ENCODE measurements at places on chromosomes 13 and 19.
A peak's percentile ranks its signal among the peaks of the same experiment; 100 is the strongest.

GRCh38 chr13:52454459-52454819 is 839 bp upstream of the CKAP2 start:
- DNase-seq = no peak

GRCh38 chr13:111399776-111400538 is 79.5 kb downstream of the TEX29 start:
- no peak for DNase-seq

- no peak for DNase-seq
Measured at GRCh38 chr13:99966064-99966805, 5.3 kb downstream of the ZIC5 start.

DNA sequence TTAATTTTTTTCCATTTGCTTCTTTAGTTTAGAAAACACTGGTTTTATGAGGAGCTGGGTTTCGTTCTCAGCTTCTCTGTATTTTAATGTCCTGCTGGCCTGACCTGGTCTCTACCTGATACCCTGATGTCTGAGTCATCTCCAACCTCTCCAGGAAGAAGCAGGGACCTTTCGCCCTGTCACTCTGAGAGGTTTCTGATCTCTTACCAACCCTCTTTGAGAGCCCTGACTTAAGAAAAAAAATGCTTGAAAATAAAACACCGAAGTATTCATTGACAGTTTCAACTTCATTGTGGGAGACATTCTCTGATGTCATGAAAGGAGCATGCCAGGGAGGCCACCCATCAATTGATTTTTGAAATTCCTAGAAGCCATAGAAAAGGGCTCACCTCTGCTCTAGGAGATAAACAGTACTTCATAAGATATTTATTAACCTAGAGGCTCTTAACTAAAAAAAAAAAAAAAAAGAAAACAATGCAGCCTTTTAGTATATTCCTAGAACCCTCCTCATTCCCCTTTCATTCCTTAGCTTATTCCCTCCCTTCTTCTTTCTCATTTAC is 234.8 kb downstream of the ENOX1 start:
- DNase-seq = no peak

DNA sequence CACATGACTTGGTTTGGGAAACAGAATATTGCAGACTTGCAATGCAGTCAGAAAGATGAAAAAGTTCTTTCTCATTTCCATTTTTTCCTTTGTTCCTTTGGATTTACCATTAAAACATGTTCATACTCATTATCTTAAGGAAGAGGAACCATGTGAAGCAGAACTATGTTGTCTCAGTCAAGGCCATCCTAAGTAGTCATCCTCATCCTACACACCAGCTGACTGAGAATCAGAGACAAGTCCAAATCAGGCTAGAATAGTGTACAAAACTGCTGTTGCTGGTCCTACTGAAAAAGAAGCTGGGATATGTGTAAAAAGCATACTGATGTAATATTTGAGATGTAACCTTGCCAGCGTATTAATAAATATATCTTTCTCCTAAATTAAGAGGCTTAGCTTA is 433.4 kb downstream of the SLITRK5 start:
- no peak for DNase-seq

GRCh38 chr19:16198370-16198651 is 600 bp downstream of the AP1M1 start:
- no peak for DNase-seq

GRCh38 chr19:35135389-35135909 is 590 bp upstream of the LGI4 start:
- peak; percentile 93 for DNase-seq

GRCh38 chr13:46913757-46914156 is 16.9 kb upstream of the HTR2A start:
- DNase-seq = no peak

GRCh38 chr13:33182729-33183128 is 102.8 kb downstream of the STARD13 start:
- DNase-seq = no peak

- DNase-seq = peak; percentile 5
Measured at GRCh38 chr13:82501834-82502233, 1380.4 kb downstream of the SLITRK1 start.

DNA sequence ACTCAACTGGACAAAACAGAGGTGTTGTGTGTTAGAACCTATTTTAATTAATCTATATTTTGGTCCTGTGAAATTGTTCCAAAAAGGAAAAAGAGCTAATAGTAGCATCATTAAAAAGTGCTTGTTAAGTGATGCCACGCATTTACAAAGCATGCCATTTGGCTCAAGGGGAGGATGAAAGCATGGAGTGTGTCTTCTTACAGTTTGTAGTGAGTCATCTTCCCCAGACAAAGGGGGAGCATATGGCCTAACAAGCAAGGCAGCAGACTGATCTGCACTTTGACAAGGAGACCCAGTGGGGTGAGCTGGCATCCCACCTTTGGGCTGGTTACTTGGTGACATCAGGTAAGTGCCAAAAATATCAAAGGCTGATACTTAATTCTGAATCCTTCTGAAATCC is 297.0 kb downstream of the FGF9 start:
- no peak for DNase-seq

GRCh38 chr13:107370015-107370785 is 802.3 kb upstream of the ARGLU1 start:
- no peak for DNase-seq

- no peak for DNase-seq
Measured at GRCh38 chr19:45440873-45441654, 17.3 kb upstream of the ERCC1 start.

DNA sequence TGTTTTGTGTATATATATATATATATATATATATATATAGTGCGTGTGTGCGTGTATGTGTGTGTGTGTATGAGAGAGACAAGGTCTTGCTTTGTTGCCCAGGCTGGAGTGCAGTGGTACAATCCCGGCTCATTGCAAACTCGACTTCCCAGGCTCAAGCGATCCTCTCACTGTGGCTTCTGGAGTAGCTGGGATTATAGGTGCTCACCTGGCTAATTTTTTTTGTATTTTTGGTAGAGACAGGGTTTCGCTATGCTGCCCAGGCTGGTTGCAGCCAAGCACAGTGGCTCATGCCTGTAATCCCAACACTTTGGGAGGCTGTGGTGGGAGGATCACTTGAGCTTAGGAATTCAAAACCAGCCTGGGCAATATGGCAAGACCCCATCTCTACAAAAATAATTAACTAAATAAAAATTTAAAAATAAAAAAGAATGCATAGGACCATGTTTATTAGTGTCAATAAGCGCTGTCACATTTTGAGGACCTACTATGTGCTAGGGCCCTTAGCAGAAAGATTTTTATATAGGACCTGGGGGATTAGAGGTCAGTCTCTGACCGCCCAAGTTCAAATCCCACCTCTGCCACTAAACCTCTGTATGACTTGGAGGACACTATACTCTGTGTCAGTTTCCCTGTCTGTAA is 1.8 kb downstream of the PVR start:
- DNase-seq = no peak

GRCh38 chr13:82627183-82627582 is 1255.1 kb downstream of the SLITRK1 start:
- no peak for DNase-seq

DNA sequence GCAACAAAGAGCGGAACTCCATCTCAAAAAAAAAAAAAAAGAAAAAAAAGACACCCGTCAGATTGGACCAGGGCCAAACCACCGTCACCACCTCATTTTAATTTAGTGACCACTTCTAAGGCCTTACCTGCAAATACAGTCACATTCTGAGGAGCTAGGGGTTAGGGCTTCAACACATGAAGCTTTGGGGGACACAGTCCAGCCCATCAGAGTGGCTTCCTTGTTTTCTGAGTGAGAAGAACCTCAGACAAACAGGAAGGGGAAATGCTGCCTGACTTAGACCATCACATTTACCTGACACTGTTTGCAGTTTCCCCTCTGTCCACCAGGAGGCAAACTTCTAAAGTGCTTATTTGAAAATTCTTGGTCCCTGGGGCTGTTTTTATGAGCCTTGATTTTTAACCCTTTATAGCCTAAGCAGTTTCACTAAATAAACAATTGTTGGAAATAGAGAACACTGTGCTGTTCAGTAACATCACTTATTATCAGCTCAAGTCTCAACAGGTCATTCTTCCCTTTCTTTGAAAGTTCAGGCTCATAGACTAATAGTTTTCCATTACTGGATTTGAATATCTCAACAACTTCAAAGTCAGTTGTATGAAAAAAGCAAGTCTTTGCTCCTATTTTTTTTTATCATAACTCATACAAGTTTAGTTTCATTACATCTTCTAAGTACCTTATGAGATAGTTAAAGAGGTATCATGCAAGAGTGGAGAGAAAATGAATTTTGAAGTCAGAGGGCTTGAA is 74.9 kb upstream of the WASF3 start:
- DNase-seq = peak; percentile 75

DNA sequence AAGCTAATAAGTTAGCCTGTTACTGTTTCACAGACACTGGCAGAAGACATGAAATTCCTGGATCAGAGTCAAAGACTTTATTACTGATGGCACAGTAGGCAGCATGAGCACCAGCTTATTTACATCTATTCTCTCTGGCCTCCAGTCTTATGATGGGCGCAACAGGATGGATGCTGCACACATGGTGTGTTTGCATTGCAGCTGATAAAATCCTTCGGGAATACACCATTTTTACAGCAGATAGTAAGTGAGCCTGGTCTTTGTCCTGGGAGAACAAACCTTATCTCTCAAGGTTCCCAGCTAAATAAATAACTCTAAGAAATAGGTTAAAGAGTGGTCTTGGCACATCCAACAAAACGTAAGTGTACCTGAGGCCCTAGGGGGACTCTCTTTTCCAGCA is 16.0 kb downstream of the EPSTI1 start:
- no peak for DNase-seq

GRCh38 chr13:51820016-51820597 is 16.1 kb upstream of the DHRS12 start:
- DNase-seq = no peak

GRCh38 chr19:45630463-45630862 is 8.7 kb downstream of the EML2 start:
- DNase-seq = peak; percentile 86

GRCh38 chr13:44157606-44158005 is 216.0 kb upstream of the SERP2 start:
- no peak for DNase-seq

DNA sequence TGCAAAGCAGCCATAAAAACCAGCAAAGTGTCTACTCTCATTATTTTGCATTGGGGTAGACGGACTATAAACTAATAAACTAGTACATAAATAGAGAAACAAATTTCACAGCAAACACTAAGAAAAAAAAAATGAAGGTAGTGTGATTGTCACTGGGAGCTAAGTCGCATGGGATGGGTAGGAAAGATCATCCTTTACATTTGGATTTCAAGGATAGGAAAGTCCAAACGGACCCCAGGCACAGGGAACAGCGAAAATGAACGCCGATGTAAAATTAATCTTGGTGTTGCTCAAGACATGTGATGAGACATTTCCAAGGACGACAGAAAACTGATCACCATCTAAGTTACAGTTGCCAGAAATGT is 690 bp upstream of the SGTA start:
- DNase-seq = no peak

DNA sequence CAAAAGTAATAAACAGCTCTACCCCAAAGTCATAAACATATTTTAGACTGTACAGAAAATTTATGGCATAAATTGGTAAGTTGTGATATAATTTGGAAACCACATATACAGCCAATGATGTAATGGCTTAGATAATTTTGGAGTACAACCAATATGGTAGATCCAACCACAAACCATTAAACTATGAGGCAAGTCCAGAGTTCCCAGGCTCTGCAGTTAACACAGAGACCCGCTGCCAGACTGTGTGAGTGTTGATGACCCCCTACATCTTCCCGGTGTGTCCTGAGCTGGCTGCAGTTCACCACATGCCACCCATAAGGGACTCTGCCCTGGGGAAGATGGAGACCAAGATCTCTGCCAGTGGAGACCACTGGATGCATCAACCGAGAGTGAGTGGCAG is 9.9 kb upstream of the SERPINE3 start:
- no peak for DNase-seq

DNA sequence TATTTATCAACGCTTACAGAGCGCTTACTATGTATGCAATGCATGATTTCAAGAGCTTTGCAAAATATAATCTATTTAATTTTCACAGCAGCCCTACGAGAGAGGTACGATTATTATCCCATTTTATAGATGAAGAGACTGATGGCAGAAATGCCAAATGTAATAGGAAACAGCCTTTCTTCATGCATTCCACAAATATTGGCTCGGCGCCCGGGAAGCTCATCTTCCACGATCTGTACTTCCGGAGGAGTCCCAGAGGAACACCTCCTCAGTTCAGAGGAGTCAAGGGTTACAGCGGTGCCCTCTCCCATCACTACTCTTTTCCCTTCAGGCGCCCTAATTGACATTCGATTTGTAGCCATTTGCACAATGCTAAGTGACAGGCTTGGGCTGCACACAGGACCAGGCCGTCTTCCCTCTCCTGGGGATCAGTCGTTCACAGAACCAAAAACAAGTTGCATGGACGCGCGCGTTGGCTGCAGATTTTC is 1.1 kb upstream of the ARHGAP35 start:
- peak; percentile 84 for DNase-seq

DNA sequence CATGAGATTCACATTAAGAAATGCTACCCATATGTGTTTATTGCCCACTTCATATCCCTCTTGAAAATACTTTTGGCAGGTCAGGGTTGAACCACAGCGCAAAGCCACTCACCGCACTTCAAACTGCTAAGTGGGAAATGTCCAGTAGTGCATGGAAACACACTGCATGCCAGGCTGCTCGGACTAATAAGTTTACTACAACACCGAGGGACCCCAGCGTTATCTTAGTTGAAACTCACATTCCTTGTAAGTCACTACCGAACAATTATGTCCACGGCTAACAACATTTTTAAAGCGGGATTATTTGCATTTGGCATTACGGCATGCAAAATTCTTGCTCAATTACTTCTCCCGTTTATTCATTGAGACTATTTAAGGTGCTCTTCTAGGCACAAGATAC is 4.0 kb downstream of the BRD4 start:
- no peak for DNase-seq

GRCh38 chr19:15292847-15293582 is 39.3 kb downstream of the BRD4 start:
- DNase-seq = peak; percentile 64

DNA sequence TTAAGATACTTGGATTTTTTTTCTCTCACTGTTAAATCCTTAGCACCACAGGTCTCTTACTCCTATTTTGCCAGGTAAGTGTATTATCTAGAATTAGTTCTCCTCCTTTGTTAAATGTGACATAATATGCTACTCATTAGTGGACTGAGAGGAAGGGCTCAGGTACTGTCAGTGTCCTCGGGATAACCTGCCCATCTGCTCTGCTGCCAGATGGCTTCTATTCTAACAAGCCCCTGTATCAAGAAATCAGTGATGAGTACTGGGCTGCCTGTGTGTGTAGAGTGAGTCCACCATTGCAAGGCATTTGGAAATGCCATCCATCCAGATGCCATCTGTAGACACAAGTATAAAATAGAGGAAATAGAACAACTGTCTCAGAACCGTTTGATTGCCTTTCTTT is 209.6 kb downstream of the ATP8A2 start:
- no peak for DNase-seq
